Activated CD8-positive, alpha-beta T cell treated with anti-CD3 and anti-CD28 coated beads for 36 hours (primary cell): ENCODE measurements at places on chromosomes 3 and 15. TPM values are rescaled to one million over a fixed set of nuclear protein-coding genes. Genes with fewer than 3 reads are reported as not detected.

Gene LSAMP
- not detected for total RNA-seq

GRCh38 chr3:34219556-34219955 is 421.1 kb downstream of the PDCD6IP start:
- DNase-seq = no peak
- no peak overlapping the region for H3K4me3 ChIP-seq
- no peaks in the 10 kb centered on the region for H3K27me3 ChIP-seq
- no peaks in the 10 kb centered on the region for H3K36me3 ChIP-seq

- no peak overlapping the region for H3K4me3 ChIP-seq
- peak; percentile 30 for DNase-seq
- peaks cover 5% of the 10 kb centered on the region for H3K4me1 ChIP-seq
- no peaks in the 10 kb centered on the region for H3K36me3 ChIP-seq
- H3K27me3 ChIP-seq = no peaks in the 10 kb centered on the region
Measured at GRCh38 chr3:189710620-189711402, 79.6 kb downstream of the TP63 start.

Gene APPL1
- 42.3 TPM for total RNA-seq

GRCh38 chr3:194928227-194928626 is 242.5 kb downstream of the FAM43A start:
- no peaks in the 10 kb centered on the region for H3K36me3 ChIP-seq
- H3K27ac ChIP-seq = no peak overlapping the region
- DNase-seq = no peak
- no peak overlapping the region for H3K4me3 ChIP-seq

DNA sequence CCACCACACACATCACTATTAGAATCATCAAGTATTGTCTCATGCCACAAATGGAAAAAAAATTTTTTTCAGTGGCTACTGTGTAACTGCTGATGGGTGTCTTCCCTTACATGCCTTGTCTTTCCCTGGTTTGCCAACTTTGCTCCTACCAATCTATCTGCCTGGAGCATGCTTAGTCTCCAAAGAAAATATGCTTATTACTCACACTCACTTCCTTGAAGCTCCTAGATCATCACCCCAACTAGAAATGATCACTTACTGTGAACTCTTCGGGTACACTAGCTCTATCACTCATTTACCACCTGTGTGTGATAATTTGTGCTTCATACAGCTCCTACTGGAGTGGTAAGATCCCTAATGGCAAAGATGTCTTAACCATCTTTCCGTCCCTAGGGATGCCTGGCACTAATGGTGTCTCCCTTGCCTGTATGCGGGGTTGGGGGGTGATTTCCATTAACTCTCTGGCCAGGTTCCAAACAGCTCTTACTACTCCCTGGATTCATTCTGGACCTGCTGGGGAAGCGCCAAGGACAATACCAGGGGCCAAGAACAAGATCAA is 799 bp downstream of the VPS33B start:
- peaks cover 4% of the 10 kb centered on the region for H3K36me3 ChIP-seq
- no peak for DNase-seq
- H3K4me1 ChIP-seq = peaks cover 30% of the 10 kb centered on the region
- H3K27me3 ChIP-seq = no peaks in the 10 kb centered on the region
- peak overlapping the region; percentile 83 for H3K4me3 ChIP-seq
